Activated naive CD4-positive, alpha-beta T cell treated with anti-CD3 and anti-CD28 coated beads, Interleukin-2, amount 10 ng/mL, durations not matched to agents 7 days and 5 days (primary cell): ENCODE measurements at places on chromosomes 13 and 19.
A peak's percentile ranks its signal among the peaks of the same experiment; 100 is the strongest.

- H3K4me1 ChIP-seq: peaks cover 14% of the 10 kb centered on the region
- DNase-seq: peak; percentile 78
- H3K27ac ChIP-seq: peak overlapping the region; percentile 24
- H3K4me3 ChIP-seq: no peak overlapping the region
These were observed 9.7 kb upstream of the USE1 start for GRCh38 chr19:17205237-17206140.

DNA sequence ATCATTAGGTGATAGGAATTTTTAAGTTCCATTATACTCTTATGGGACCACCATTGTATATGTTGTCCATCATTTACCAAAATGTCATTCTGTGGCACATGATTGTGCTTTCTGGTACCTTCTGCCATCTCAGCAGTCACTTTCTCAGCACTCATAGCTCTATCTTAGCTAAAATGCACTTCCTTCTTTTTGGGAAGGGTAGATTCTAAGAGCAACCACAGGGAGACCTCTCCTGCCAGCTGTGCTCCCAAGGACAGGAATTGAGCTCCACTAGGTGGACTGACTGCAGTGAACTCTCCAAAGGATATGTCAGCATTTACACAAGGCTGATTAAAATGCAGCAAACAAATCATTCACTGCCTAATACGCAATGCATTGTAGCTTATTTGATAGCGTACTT is 91.8 kb upstream of the OBI1 start:
- H3K27ac ChIP-seq: no peak overlapping the region
- H3K36me3 ChIP-seq: no peaks in the 10 kb centered on the region
- H3K27me3 ChIP-seq: peaks cover 13% of the 10 kb centered on the region
- DNase-seq: no peak

GRCh38 chr13:85243831-85244230 is 555.4 kb downstream of the SLITRK6 start:
- H3K4me3 ChIP-seq: no peak overlapping the region
- no peak overlapping the region for H3K27ac ChIP-seq
- no peak for DNase-seq
- no peaks in the 10 kb centered on the region for H3K27me3 ChIP-seq
- H3K4me1 ChIP-seq: no peaks in the 10 kb centered on the region

GRCh38 chr19:36973021-36973843 is 57.1 kb downstream of the ZNF568 start:
- peaks cover 14% of the 10 kb centered on the region for H3K36me3 ChIP-seq
- DNase-seq: peak; percentile 87
- H3K27ac ChIP-seq: peak overlapping the region; percentile 90
- peaks cover 14% of the 10 kb centered on the region for H3K4me1 ChIP-seq

- no peak overlapping the region for H3K4me3 ChIP-seq
- H3K36me3 ChIP-seq: no peaks in the 10 kb centered on the region
- peaks cover 11% of the 10 kb centered on the region for H3K27me3 ChIP-seq
- H3K4me1 ChIP-seq: peaks cover 4% of the 10 kb centered on the region
These were observed 18.7 kb upstream of the SERP2 start for GRCh38 chr13:44354884-44355283.

DNA sequence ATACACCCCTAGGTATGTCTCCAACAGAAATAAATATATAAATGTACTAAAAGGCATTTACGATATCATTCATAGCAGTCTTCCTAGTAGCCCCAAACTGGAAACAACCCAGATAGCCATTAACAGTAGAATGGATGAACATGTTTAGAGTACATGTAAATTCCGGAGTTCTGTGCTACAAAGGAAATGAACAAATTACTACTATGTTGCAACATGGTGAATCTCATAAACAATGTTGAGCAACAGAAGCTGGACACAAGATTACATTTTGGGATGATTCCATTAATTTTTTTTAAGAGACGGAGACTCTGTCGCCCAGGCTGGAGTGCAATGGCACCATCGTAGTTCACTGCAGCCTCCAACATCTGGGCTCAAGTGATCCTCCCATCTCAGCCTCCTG is 5.9 kb upstream of the SLC7A10 start:
- peaks cover 7% of the 10 kb centered on the region for H3K36me3 ChIP-seq
- no peak overlapping the region for H3K4me3 ChIP-seq
- no peak for DNase-seq
- H3K4me1 ChIP-seq: peaks cover under 1% of the 10 kb centered on the region

GRCh38 chr13:74217811-74218210 is 83.6 kb upstream of the KLF12 start:
- peaks cover 16% of the 10 kb centered on the region for H3K4me1 ChIP-seq
- no peaks in the 10 kb centered on the region for H3K27me3 ChIP-seq
- H3K27ac ChIP-seq: no peak overlapping the region
- no peak for DNase-seq

GRCh38 chr19:4444765-4445741 is 12.5 kb downstream of the UBXN6 start:
- H3K27me3 ChIP-seq: no peaks in the 10 kb centered on the region
- DNase-seq: no peak
- H3K4me3 ChIP-seq: no peak overlapping the region
- peaks cover 23% of the 10 kb centered on the region for H3K36me3 ChIP-seq

DNA sequence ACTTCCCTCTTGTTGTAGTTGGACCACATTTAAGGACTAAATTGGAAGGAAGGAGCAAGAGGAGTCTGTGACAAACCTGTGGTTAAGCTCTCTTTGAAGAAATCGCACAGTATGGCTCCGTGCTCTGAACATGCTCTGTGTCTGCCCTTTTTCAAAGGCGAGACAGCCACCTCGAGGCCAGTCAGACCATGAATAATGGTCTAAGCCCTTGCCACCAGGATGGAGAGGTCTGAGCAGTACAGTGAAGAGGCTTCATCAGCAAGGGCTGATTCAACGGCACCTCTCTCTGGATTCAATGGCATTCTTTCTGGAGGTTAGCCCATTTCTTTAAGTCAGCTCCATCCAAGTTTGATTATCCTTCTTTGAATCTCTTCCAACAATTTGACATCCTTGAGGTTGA is 30.9 kb downstream of the FAM216B start:
- no peak overlapping the region for H3K27ac ChIP-seq
- H3K4me1 ChIP-seq: no peaks in the 10 kb centered on the region
- no peaks in the 10 kb centered on the region for H3K27me3 ChIP-seq
- H3K4me3 ChIP-seq: no peak overlapping the region

- no peak overlapping the region for H3K4me3 ChIP-seq
- H3K27me3 ChIP-seq: no peaks in the 10 kb centered on the region
- peak overlapping the region; percentile 1 for H3K27ac ChIP-seq
- peaks cover 61% of the 10 kb centered on the region for H3K4me1 ChIP-seq
- no peak for DNase-seq
These were observed 7.5 kb downstream of the SNRPA start for GRCh38 chr19:40758491-40758890.

DNA sequence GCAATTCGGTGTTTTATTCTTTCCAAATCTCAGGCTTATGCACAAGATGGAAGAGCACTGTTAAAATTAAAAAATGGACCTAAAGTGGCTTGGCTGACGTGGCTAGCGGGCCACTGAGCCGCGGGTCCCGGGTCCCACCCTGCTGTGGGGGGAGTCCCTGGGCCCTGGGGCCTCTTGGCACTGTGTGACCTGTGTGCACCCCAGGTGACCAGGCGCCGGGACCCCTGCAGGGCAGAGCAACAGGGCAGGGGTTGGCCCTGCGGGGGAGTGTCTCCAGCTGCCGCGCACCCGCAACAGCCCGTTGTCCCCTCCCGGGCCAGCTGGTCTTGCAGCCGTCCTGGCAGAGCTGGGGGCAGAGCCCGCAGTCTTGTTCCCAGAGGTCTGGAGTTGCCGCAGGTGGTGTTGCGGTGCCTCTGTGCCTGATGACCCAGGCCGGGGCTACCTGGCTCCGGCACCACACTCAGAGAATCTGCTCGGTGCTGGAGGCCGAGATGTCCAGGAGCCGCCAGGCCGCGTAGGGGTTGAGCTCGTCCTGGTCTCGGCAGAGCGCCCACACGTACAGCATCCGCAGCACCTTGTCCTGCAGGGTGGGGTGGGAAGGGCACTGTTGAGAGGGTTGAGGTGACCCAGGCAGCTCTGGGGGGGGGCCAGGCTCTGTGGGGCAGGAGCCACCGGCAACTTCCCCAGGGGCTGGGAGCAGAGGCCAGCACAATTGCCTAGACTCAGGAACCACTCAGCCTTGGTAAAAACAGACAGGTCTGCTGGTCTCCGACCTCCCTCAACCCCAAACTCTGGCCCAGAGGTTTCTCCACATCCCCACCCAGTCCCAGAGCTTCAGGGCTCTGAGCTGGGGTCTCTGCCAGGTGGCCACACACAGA is 1.0 kb upstream of the CTXN1 start:
- H3K27me3 ChIP-seq: peaks cover 4% of the 10 kb centered on the region
- no peak for DNase-seq
- H3K4me3 ChIP-seq: peak overlapping the region; percentile 50
- peaks cover 6% of the 10 kb centered on the region for H3K36me3 ChIP-seq

- peaks cover 76% of the 10 kb centered on the region for H3K4me1 ChIP-seq
- H3K4me3 ChIP-seq: no peak overlapping the region
- H3K27me3 ChIP-seq: no peaks in the 10 kb centered on the region
- no peak overlapping the region for H3K27ac ChIP-seq
- DNase-seq: no peak
These were observed 51.3 kb downstream of the STK24 start for GRCh38 chr13:98525456-98526181.

- H3K27ac ChIP-seq: no peak overlapping the region
- H3K36me3 ChIP-seq: no peaks in the 10 kb centered on the region
- no peak for DNase-seq
- H3K4me3 ChIP-seq: no peak overlapping the region
- H3K27me3 ChIP-seq: no peaks in the 10 kb centered on the region
- H3K4me1 ChIP-seq: peaks cover 33% of the 10 kb centered on the region
These were observed 118.1 kb upstream of the FNDC3A start for GRCh38 chr13:48857576-48857975.

DNA sequence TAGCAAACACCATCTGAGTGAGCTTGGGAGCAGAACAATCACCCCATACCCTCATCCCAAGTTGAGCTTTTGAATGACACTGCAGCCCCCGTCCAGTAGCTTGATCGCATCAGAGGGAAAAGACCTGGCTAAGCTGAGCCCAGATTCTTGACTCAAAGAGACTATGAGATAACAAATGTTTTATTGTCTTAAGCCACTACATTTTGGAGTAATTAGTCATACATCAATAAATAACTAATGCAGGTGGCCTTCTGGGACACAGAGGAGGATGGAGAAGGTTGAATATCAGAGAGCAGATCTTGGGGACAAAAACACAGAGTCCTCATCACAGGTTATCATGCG is 24.6 kb upstream of the IGSF23 start:
- no peak for DNase-seq
- no peaks in the 10 kb centered on the region for H3K36me3 ChIP-seq
- H3K27me3 ChIP-seq: peaks cover 3% of the 10 kb centered on the region

DNA sequence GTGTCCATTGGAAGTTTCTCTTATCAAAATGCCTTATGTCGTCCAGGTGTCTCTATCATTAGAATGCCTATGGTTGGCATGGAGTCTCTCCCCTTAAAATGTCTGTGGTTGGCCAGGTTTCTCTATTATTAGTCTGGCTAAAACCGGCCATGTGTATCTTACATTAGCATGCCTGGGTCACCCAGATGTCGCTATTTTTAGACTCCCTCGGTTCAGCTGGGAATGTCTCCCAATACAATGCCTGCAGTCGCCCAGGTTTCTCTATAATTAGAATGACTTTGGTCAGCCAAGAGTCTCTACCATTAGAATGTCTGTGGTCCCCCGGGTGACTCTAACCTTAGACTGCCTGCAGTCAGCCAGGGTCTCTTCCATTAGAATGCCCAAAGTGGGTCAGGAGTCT is 1536.1 kb downstream of the UQCRFS1 start:
- no peaks in the 10 kb centered on the region for H3K4me1 ChIP-seq
- no peak overlapping the region for H3K27ac ChIP-seq

GRCh38 chr19:40422748-40423566 is 2.8 kb downstream of the SERTAD1 start:
- H3K4me1 ChIP-seq: peaks cover 49% of the 10 kb centered on the region
- peaks cover 16% of the 10 kb centered on the region for H3K36me3 ChIP-seq
- peak overlapping the region; percentile 81 for H3K4me3 ChIP-seq
- no peak for DNase-seq

GRCh38 chr13:24216176-24216575 is 55.7 kb downstream of the SPATA13 start:
- H3K4me3 ChIP-seq: no peak overlapping the region
- DNase-seq: no peak
- H3K36me3 ChIP-seq: no peaks in the 10 kb centered on the region
- H3K27ac ChIP-seq: no peak overlapping the region

DNA sequence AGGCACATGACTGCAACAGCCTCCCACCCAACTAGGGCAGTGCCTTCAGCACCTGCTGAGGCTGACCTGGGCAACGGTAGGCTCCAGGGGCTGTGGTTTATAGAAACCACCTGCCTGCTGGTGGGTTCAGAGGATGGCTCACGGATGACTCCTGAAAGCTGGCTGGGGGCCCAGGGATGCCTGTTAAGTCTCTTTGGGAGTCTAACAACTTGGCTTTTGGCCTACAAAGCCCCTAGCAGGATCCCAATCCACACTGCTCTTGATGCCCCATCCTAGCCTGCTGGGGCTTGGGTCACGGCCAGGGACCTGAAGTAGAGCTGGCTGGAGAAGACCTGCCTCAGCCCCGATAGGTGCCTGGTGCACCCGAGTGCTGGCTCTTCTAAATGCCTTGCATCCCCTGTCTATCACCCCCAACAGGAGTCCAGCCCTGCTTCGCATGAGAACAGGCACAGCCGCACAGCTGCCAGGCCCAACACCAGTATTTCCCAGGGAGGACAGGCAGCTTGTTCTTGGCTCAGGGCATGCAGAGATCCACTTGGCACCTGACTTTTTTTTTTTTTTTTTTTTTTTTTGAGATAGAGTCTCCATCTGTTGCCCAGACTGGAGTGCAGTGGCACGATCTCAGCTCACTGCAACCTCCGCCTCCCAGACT is 9.1 kb upstream of the EPHX3 start:
- DNase-seq: no peak
- peaks cover 37% of the 10 kb centered on the region for H3K36me3 ChIP-seq
- H3K4me3 ChIP-seq: no peak overlapping the region
- no peaks in the 10 kb centered on the region for H3K27me3 ChIP-seq
- no peaks in the 10 kb centered on the region for H3K4me1 ChIP-seq
- H3K27ac ChIP-seq: no peak overlapping the region

DNA sequence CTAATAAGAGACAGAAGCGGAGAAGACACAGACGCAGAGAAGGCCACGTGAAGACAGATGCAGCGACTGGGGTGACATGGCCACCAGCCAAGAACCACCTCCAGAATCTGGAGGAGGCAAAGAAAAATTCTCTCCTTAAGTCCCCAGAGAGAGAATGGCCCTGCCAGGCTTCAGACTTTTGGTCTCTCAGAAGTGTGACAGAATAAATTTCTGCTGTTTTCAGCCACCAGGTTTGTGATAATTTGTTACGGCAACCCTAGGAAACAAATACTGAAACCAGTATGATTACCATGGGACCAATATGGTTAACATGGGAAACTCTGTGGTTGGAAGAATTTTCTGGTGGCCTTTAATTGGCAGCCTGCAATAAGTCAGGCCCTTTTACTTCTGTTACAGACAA is 63.9 kb upstream of the DOCK9 start:
- peaks cover 37% of the 10 kb centered on the region for H3K36me3 ChIP-seq
- peaks cover 69% of the 10 kb centered on the region for H3K4me1 ChIP-seq
- no peak overlapping the region for H3K27ac ChIP-seq
- no peaks in the 10 kb centered on the region for H3K27me3 ChIP-seq
- DNase-seq: no peak
- H3K4me3 ChIP-seq: no peak overlapping the region
